ENCODE measurements at places on chromosomes 12 and 14. TPM values are rescaled to one million over a fixed set of nuclear protein-coding genes. Genes with fewer than 3 reads are reported as not detected.

A2ML1 gene
- total RNA-seq = not detected

PRPH gene
- total RNA-seq = not detected

RPL10L gene
- total RNA-seq = not detected

IKZF4 gene
- total RNA-seq = 6.1 TPM

RERG gene
- 6.5 TPM for total RNA-seq

CIROP gene
- total RNA-seq = not detected

SYNDIG1L gene
- not detected for total RNA-seq

PTCSC3 gene
- not detected for total RNA-seq

EML5 gene
- total RNA-seq = 0.07 TPM

GCH1 gene
- 0.53 TPM for total RNA-seq

SYNJ2BP gene
- total RNA-seq = 21.2 TPM

NPFF gene
- total RNA-seq = not detected

MCRS1 gene
- total RNA-seq = 62.0 TPM

ACOT4 gene
- total RNA-seq = 0.71 TPM
